ENCODE measurements at places on chromosomes 16 and 17.
A peak's percentile ranks its signal among the peaks of the same experiment; 100 is the strongest.

DNA sequence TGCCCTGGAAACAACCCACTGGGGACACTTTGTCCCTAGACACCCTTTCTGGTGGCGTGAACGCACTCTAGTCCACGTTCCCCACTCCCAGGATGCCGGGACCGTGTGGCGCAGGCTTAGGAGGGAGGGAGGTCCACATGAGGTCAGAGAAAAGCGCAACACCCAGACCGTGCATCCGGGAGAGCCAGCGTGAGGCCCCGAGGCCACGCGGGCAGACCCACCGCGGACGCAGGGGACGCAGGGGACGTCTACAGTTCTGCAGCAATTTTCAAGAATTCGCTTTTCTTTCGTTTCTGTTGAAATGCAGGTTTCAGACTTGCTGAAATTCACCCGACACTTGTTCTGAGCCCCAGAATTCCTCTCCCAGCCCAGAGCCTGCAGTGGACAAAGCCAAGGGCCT, 4.7 kb downstream of the RFNG start:
- DNase-seq: no peak

GRCh38 chr17:40355804-40356758, 8.5 kb downstream of the GJD3 start:
- DNase-seq: peak; percentile 42

- no peak for DNase-seq
These were observed 9.3 kb downstream of the HEXIM2 start for GRCh38 chr17:45170931-45171337.

DNA sequence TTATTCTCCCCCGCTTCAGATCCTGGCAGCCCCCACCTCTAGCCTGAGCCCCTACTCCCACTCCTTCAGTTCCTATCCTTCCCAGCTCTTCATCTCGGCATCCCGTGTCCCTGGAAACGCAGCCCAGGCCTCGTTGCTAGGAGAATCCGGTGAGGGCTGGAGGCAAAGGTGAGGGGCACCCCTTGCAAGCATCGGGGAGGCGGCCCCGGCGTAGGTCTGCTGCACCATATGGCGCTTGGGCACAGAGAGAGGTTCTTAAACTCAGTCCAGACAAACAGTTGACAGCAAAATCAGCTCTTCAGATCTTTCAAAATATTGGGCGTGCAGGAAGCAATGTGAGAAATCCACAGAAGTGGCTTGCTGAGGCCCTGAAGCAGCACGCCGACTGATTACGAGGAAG, 15.0 kb downstream of the SLC38A8 start:
- DNase-seq: no peak

GRCh38 chr16:80147026-80147655, 393.7 kb upstream of the DYNLRB2 start:
- no peak for DNase-seq

- DNase-seq: no peak
These were observed 2.3 kb upstream of the SCRN2 start for GRCh38 chr17:47843391-47843730.

DNA sequence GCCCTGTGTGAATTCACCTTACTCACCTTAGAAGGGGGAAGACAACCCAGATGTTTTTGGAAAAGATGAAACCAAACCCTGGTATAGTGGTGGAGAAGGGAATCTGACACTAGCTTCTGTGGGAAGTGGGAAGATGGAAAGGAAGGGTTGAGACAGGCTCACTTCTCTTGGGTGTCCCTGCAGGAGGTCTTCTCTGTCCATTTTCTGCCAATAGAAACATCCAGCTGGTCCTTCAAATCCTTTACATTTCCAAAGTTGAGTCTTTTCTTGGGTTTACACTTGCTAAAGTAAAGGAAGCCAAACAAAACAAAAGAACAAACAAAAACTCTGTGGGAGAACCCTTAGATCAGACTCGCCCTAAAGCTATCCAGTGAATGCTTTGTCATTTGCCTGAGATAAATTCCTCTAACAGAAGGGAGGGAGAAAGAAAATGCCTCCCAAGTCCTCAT, 10.2 kb downstream of the HOXB1 start:
- DNase-seq: no peak

DNA sequence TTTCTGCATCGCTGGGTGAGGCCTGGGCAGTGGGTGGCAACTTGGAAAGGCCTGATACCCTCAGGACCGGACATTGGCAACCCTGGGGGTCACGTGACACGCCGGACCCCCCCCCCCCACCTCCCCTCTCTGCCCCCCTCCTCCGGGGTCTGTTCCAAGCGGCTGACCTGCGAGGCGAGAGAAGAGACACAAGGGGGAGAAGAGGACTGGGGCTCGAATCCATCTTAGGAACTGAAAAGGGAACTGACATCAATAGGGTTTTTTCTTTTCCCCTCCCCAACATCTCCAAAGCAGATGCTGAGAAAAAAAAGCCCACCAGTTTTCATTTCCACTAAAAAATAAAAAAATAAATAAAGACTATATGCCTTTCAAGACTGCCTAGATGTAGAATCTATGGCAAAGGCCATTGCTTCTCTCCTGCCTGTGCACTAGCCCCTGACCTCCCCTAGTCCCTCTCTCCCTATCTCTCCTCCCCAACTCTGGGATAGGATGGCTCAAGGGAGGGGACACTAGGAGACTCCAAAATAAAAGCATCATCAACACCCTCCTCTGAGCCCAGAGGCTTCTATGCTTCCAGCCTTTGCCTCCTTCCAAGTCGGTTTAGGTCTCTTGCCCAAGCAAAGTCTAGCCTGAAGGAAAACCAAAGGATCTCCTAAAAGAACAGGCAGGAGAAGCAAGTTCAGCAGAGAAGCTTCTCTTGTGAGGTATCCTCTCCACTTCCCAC, 7.7 kb upstream of the HOXB2 start:
- no peak for DNase-seq

DNA sequence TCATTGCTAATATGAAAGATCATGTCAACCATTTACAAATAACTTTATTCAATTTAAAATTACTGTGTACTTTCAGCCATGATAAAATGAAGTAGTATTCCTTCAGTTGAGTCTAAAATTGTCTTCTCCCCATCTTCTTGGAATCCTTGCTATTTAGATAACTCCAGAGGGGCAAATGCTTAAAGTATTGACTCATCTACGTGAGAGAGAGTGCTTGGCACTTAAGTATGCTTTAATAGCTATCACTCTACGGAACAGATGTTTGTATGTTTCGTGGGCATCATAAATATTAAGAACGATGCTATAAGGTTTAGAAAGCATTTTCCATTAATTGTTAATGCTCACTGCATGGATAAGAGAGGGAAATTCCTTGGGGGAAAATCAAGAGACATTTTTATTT, 69.3 kb upstream of the MED13 start:
- DNase-seq: no peak

GRCh38 chr17:83198366-83199341, 119.2 kb downstream of the METRNL start:
- peak; percentile 28 for DNase-seq

- peak; percentile 91 for DNase-seq
These were observed at the start of gene FCSK for GRCh38 chr16:70454222-70455034. TSS of gene FCSK (plus strand) at chr16:70454595. CDS start at chr16:70463191, 8,596 bp downstream.

DNA sequence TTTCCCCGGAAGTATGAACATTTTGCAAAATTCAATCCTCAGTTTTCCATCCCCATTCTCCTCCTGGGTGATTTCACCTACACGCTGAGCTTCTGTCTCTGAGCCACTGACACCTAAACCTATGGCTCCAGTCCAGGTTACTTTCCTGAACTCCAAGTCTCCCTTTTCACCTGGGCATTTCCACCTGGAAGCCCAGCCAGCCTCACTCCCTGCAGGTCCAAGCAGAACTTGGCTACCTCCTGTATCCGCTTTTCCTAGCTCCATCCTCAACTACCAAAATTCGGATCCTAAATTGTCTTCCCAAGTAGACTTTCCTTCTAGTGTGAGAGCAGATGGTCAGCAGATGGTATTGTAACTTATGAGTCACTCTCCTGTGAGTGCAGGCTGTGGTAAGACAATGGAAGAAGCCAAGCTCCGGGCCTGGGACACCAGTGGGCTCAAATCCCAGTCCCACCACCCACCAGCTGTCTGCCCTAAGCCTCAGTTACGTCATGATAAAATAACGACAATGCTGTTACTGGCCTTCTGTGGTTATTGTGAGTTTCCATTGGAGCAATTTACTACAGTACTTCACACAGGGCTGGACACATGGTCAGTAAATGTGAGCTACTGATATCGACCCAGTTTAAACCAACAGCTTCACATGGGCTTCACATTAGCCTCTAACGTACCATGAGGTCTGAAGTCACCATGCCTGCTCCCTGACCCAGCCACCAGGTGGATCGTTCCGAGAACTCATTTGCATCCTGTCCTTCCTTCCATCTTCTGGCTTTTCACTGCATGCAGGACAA, 33.3 kb downstream of the PECAM1 start:
- no peak for DNase-seq

- no peak for DNase-seq
These were observed 5.6 kb upstream of the THUMPD1 start for GRCh38 chr16:20747030-20747816.

- DNase-seq: no peak
These were observed 402.7 kb upstream of the TNRC6C start for GRCh38 chr17:77555741-77556291.

GRCh38 chr17:37736428-37736827, 8.4 kb downstream of the HNF1B start:
- no peak for DNase-seq

DNA sequence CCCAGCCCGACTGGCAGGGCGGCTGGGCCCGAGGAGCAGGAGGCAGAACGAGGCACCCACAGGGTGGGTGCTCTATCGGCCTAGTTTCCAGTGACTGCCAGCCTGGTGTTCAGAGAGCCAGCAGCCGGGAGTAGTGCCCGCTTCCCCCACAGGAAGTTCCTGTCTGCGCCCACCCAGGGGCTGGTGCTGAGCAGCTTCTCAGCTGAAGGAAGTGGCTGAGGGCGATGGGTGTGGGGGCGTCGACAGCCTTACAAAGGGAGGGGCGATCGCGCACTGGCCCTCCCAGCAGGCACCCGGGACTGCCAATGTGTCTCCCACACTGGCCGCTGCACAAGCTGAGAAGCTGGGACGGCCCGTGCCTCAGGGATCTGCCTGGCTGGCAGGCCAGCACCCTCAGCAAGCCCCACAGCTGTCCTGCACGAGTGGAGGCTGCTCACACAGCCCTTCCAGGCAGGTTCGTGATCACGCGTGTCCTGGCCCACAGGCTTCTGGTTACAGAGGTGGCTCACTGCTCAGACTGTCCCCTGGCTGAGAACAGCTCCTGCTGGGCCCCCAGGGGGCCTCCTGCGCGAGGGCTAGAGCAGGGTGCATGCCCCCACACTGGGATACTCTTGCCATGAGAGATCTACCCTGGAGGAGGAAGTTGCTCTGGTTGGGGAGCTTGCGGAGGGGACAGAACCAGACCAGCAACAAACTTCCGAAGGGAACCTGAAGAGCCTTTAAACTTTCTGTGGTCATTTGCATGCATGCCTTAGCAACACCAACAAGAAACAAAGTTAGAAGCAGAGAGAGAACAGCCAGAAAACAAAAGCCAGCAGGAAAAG, 2.5 kb downstream of the RNF166 start:
- peak; percentile 65 for DNase-seq

DNA sequence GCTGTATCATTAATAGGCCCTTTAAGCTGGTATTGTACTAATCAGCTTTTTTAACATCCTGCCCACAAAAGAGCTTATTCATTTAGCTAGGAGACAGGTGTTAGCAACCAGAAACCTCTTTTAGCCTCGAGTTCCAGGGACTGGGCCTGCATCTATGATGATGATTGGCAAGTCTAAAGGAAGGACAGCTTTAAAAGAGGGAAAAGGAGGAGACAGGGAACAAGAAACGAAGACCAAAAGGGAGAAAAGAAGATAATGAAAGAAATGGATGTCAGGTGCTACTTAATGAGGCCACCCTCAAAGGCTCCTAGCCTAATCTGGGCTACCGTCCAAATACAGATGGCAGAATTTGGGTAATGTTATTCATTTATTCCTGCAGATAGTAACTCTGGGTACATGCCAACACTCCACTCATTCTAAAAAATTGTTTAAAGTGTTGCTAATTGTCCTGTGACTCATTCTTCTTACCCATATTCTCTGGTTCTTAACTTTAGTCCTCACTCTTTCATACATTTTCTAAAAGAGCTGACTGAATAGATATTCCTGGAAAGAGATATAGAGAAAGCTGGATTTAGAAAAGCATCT, 18.7 kb upstream of the RFFL start:
- DNase-seq: no peak

DNA sequence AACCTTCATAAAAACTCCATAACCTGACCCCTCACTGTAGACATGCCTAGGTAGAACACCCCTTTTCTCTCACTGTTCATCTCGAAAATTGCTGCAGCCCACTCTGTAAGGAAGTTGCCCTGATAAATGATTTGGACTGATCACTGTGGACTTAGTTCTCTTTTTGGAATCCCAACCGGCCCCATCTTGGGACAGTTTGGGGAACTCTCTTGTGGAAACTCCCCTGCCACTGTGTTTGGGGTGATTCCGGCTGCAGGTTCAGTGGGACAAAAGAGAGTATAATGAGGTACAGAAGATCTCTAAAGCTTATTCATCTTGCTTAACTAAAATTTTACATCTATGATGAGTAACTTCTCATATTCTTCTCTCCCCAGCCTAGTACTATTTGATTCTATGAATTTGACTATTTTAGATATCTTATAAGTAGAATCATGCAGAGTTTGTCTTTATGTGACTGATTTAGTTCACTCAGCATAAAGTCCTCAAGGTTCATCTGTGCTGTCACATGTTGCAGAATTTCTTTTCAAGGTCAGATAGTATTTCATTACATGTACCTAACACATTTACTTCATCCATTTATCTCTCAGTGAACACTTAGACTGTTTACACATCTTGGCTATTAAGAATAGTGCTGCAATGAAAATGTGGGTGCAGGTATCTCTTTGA, 84.9 kb downstream of the ABCA8 start:
- no peak for DNase-seq

Measured in B cell (primary cell).